Smooth muscle cell of trachea (primary cell): ENCODE measurements at places on chromosomes 1 and 21. TPM values are rescaled to one million over a fixed set of nuclear protein-coding genes. Genes with fewer than 3 reads are reported as not detected.

REG4 gene
- not detected in 2 replicates for total RNA-seq

CEPT1 gene
- 47.1 and 49.3 TPM in 2 replicates for total RNA-seq

PRDM16 gene
- 1.5 and 4.8 TPM in 2 replicates for total RNA-seq

PCAT6 gene
- total RNA-seq = 1.3 TPM in 1 of 2 replicates, not detected in the other

NECAP2 gene
- 86.5 and 108 TPM in 2 replicates for total RNA-seq

CACNA1S gene
- not detected in 2 replicates for total RNA-seq

TINAGL1 gene
- total RNA-seq = 0.99 and 1.7 TPM in 2 replicates

SPRTN gene
- 11.7 and 12.1 TPM in 2 replicates for total RNA-seq

MAP3K21 gene
- total RNA-seq = 0.66 and 0.73 TPM in 2 replicates
